ENCODE measurements at places on chromosomes 16 and 17.

GRCh38 chr17:40174514-40174913 lies 2.8 kb upstream of the RAPGEFL1 start:
- DNase-seq: no peak

- no peak for DNase-seq
Observed at GRCh38 chr16:22970209-22970865, 156.4 kb downstream of the HS3ST2 start.

- DNase-seq: peak; percentile 48
Observed at GRCh38 chr17:1147664-1148063, 32.1 kb downstream of the ABR start.

DNA sequence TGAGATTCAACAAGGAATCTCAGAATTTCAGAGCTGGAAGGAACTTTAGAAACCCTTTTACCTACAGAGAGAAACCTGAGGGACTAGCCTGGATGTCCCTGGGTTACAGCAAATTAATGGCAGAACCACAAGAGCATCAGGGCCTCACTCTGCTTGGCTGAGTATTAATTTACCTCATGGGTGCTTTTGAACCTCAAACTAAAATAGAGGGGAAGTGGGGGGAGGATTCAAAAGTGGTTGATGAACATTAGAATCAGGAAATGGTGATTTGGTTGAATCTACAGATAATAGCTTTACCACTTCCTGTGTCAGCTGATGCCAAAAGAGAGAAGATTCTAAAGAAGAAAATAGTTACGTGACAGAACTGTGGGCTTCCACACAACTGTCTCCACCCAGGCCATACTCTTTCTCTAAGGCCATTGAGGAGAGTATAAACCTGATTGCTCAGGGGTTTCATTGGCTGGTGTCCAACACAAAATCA lies 11.3 kb upstream of the SKAP1 start:
- no peak for DNase-seq

DNA sequence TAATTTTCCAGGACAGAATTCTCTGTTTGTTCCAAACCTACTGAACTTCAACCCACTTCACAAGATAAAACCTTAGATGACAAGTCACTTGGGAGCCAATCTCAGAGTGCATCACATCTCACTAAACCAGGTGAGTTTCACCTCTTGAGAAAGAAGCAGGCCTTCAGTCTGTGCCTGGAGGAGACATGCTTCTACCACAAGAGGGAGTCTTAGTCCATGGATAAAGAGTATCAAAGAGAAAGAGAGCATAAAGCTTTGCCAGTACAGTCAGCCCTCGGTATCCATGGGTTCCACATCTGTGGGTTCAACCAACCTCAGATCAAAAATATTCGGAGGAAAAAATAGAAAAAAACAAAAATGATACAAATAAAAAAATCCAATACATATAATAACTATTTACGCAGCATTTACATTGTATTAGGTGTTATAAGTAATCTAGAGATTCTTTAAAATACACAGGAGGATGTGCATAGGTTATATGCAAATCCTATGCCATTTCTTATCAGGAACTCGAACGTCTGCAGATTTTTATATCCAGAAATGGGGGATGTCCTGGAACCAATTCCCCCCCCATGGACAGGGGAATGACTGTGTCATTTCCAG lies 37.7 kb downstream of the DUSP14 start:
- DNase-seq: peak; percentile 50

GRCh38 chr16:73888840-73889490 lies 407.6 kb upstream of the PSMD7 start:
- no peak for DNase-seq

DNA sequence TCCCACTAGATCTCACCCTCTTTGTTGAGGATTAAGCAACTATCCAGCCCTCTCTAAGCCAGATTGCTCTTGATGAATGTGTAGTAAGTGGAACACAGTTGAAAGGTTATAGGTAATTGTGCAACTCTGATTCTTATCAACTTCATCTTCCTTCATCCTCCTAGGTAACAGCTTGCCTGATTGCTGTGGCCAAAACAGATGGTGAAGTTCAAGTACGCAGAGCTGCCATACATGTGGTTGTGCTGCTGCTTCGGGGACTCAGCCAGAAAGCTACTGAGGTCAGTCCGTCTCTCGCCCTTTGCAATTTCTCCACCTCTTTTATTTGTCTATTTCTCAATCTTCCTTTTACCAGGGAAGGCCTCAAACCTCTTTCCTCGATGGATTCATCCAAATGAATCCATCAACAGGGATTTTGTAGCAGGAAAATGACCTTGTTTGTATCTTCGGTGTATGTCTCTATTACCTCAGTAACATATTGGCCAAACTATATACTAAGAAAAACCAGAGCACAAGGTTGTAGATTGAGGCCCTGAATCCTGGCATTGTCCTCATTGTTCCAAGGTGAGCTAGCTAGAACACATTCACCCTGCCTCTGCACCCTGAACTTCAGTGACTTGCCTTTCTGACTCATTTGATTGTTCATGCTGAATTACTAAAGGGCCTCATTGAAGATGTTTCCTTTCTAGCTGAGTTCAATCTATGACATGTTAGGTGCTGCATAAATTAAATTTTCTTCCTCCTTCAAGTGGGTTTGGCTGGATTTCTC lies 65.1 kb upstream of the HAS3 start:
- DNase-seq: no peak

DNA sequence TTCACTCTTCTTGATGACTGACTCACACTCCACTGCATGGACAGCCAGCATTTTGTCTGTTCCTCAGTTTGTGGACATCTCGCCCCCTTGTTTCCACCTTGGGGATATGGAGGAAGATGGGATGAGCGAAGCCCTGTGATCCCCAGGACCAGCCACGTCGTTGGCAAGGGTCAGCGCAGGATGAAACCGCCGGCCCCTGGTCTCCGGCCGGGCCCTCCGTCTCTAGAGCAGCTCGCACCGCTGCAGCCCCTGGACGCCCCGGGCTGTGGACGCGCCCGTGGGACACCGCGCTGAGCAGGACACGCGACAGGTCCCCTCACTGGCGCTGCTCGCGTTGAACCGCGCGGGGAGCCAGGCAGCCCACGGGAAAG lies 604 bp upstream of the ZC3H18 start:
- no peak for DNase-seq

DNA sequence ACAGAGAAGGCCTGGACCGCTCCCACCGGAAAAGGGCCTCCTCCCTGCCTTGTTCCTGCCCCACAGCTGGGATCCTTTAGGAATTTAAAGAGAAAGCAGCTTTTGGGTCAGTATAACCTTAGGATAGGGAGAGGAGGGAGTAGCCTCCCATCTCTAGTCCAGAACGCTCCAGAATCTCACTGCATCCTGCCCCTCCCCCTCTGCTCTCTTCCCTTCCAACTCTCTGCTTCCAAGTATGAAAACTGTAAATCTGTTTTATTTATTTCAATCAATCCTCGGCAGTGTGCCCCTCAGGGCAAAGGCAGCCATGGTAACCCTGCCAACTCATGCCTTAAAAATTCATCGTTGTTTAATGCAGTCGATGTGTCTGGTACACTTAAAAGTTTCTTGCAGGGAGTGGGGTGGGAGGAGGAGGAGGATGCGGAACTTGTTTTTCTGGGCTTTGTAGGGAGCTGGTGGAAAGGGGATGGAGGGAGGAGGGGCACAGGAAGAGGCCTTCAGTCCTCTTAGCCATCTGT lies 21.2 kb upstream of the MTSS2 start:
- DNase-seq: no peak

DNA sequence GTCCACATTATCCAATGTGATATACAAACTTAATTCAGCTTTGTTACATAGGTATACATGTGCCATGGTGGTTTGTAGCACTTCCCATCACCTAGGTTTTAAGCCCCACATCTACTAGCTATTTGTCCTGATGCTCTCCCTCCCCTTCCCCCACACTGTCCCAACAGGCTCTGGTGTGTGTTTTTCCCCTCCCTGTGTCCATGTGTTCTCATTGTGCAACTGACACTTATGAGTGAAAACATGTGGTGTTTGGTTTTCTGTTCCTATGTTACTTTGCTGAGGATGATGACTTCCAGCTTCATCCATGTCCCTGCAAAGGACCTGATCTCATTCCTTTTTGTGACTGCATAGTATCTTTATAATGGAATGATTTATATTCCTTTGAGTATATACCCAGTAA lies 196.7 kb downstream of the CDH11 start:
- DNase-seq: no peak

DNA sequence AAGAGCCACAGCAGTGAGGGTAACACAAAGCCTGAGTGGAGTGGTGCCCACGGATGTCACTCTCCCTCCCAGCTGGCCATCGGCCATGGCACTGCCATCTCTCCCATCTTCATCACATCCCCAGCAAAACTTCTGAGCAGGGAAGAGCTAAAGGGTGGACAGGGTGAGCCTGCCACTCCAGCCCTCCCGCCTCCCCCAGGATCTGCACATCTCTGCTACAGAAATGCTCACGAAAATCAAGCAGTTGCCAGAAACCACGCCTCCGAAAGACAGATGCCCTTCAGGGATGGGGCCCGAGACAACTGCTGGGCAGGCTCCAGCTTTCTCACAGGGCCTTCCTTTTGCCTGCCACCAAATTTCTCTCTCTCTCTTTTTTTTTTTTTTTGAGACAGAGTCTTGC lies 3.6 kb downstream of the GRIN2C start:
- DNase-seq: no peak

GRCh38 chr16:13621639-13622038 lies 298.3 kb upstream of the ERCC4 start:
- DNase-seq: no peak

GRCh38 chr17:76145231-76146052 lies 4.4 kb upstream of the FOXJ1 start:
- DNase-seq: no peak

GRCh38 chr17:67053438-67054000 lies 9.2 kb downstream of the CACNG1 start:
- DNase-seq: no peak

DNA sequence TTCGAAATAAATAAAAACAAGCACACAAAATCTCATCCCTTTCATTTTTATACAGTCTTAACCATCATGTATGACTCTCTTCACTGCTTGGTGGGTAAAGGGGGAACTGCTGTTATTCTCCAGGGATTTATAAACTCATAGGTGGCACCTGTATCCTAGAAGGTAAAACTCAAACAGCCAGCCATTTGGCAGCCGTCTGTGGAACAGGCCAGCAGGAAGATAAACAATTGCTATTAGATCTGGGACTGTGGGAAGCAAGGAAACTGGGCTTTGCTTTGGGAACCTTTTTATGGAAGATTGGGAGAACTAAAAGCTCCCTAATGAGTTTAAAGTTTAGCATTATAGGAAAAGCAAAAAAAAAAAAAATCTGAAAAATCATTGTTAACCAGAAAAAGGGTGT lies 126.0 kb downstream of the TANGO6 start:
- DNase-seq: no peak

DNA sequence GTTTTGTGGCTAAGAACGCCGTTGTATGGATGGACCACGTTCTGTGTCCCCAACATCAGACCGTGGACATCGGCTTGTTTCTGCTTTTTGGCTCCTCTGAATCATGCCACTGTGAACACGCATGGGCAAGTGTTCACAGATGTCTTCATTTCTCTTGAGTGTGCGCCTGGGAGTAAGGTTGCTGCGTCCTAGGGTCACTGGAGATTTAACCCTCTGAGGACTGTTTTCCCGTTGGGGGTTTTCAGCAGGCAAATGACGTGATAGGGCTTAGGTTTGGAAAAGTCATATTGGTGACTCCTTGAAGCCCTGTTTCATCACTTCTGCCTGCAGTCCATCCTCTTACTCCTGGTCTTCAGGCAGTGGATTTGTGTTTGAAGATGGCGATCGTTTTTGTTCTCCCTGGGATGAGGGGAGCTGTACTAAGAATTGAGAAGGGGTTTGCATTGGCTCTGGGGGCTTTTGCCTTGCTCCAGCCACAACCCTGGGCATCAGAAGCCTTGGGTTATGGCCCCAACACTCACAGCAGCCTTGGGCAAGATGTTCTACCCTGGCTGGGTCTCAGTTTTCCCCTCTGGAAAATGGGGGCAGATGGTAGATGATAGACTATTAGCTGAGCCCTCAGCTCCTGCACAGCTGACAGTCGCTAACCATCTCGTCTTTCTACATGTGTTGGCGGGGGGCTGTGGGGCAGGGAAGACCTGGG lies 67.2 kb upstream of the CIBAR2 start:
- DNase-seq: no peak

GRCh38 chr17:42240201-42240600 lies 36.0 kb downstream of the STAT5B start:
- DNase-seq: no peak

GRCh38 chr17:82959242-82959930 lies 119.6 kb upstream of the ZNF750 start:
- DNase-seq: no peak

GRCh38 chr16:29825145-29826044 lies 5.1 kb downstream of the MVP start:
- peak; percentile 77 for DNase-seq

DNA sequence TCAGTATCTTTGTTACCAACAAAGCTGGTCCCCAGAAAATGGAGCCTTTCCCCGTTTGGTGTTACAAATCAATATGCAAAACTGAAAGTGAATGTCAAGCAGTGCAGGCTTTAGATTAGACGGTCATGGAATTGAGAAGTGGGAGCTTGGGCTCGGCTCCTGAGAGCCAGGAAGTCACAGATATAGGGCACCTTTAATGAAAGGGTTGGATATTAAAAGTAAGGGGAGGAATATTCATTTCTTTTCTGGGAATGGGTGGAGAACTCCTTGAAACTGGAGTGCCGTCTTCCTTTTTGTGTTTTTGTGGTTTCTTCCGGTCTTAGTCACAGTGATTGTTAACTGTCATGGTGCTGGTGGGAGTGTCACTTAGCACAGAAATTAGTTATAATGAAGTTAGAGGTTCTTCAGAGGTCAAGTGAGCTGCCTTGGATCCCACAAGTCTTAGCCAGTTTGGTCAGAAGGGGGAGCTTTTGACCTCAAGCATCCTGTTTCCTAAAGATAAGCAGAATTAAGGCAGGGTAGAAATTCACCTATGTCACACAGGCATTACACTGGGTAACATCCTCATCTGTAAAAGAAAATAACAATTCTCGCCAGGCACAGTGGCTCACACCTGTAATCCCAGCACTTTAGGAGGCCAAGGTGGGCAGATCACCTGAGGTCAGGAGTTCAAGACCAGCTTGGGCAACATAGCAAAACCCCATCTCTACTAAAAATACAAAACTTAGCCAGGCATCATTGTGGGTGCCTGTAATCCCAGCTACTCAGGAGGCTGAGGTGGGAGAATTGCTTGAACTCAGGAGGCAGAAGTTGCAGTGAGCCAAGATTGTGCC lies 9.6 kb upstream of the EIF1 start:
- DNase-seq: no peak

- DNase-seq: no peak
Observed at GRCh38 chr16:27169511-27170071, 33.7 kb upstream of the KDM8 start.

DNA sequence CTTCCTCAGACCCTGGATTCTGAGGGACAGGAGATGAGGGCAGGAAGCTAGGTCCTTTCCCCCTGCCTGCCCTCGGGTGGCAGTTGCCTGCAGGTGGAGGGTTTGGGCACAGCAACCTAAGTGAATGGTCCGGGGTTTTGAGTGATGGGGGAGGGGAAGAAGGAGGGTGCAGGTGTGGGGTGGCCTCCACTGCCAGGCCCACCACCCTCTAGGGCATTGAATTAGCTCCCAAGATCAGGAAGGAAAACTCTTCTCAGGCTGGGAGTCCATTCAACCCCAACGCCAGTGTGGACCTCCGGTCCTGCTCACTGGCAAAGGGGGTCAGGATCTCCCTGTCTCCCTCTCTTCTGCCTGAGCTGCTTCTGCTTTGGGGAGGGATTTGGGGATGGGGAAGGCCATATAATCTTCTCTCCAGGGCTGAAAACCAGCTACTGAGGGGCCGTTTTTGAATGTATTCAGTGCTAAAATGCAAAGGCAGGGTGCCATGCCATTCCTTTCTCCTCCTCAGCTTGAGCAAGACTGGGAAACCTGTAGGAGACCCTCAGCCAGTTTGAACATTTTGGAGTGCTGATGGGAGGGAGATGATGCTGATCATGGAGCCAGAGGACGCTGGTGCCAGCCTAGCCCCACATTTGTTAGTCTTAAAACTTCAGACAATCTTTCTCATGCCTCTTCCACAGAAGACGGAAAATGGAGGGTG lies 18.8 kb downstream of the GRB7 start:
- no peak for DNase-seq

All from putamen (tissue), 1 donor.